ENCODE measurements at places on chromosomes 2 and 18.

DNA sequence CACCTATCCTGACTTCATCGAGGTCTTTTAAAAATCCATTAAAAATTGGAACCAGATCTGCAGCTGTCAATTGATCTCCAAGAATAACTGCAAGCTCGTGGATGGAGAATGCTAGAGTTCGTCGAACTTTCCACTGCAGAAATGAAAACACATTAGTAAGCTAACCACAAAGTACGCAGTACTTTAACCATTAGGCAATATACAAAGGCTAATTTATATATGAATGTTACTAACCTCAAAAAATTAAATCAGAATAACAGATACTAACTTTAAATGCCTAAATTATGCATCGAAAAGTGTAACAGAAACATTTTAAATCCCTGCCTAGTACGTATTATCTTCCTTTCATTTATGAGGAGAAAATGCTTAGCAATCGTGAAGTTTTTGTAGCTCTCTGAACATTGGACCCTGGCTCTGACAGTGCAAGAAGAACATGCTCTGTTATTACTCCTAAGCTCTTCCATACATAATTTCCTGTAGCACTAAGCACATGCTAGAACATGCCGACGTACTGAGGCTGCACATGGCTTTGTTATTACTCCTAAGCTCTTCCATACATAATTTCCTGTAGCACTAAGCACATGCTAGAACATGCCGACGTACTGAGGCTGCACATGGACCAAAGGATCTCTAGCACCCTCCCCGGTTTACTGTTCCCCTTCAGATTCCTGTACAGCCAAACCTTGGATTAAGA, 57.0 kb downstream of the PPP4R1 start:
- no peak for DNase-seq

GRCh38 chr2:145769011-145769716, 1249.2 kb upstream of the ZEB2 start:
- DNase-seq: no peak

GRCh38 chr2:10002681-10003080, 40.7 kb upstream of the KLF11 start:
- DNase-seq: no peak

DNA sequence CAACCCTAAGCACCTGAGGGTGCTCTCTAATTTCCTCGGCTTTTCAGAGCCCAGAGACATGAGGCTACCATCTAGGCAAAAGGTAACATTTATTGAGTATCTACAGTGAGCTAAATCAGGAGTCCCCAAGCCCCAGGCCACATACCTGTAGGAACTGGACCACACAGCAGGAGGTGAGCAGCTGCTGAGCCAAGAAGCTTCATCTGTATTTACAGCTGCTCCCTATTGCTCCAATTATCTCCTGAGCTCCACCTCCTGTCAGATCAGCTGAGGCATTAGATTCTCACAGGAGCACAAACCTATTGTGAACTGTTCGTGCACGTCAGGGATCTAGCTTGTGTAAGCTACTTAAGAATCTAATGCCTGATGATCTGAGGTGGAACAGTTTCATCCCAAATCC, 70.2 kb downstream of the RND3 start:
- DNase-seq: no peak

- no peak for DNase-seq
These were observed 35.9 kb downstream of the SPRED2 start for GRCh38 chr2:65396348-65397026.

GRCh38 chr2:239307921-239308613, 92.8 kb downstream of the HDAC4 start:
- DNase-seq: no peak

DNA sequence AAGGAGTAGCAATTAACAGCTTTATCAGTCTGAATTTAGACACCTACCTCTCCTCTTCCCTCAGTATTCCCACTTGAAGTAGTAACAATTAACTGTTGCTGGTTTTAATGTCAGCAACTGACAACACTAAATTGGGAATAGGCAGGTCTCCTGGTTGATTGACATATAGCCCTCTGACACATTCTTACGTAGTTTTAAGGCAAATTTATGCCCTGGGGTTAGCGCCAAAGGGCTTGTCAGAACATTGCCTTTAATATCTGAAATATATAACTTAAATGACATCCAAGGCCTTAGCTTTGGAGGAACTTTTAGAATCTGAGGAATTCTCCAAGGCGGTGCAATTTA, 7.4 kb downstream of the ASXL3 start:
- no peak for DNase-seq

GRCh38 chr2:200616193-200616592, 30.4 kb downstream of the AOX1 start:
- no peak for DNase-seq

- no peak for DNase-seq
These were observed 728.4 kb upstream of the PKDCC start for GRCh38 chr2:41319437-41319836.

GRCh38 chr2:60485550-60485949, 67.9 kb downstream of the BCL11A start:
- no peak for DNase-seq

DNA sequence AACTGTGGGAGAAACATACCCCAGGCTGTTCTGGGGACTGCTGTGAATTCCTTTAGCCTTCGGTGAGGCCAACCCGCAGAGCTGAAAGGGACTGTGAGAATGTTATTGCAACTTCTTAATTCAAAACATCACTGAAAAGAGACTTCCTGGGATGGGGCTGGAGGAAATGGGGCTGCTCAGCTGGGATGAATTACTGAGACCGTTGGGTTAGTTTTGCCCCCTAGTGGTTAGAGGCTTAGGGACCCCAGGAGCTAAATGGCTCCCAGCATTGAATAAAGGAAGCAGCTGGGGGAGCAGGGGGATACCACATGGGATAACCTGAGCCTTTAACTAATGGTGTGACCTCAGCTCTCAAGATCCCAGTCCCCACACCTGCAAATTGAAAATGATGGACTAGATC, 941.1 kb upstream of the FANCL start:
- DNase-seq: no peak

DNA sequence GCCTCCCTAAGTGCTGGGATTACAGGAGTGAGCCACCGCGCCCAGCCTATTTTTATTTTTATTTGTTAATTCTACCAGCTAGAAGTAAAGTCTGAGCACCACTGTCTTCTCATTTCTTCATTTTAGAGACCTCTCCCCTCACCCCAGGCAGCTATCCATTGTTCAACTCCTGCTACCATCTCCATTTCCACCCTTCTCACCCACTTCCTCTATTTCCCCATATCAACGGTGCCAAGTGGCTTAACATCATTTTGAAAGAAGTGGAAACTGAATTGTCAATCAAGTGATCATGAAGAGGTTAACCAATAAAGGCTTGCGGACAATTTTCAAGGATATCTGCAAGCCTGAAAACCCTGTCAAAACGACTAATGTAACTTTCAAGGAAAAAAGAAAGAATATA, 323.1 kb downstream of the NBAS start:
- no peak for DNase-seq

- no peak for DNase-seq
These were observed 3.2 kb upstream of the MAPRE2 start for GRCh38 chr18:35038029-35038428.

- DNase-seq: no peak
These were observed 689.8 kb downstream of the MBD2 start for GRCh38 chr18:53534695-53535094.

- no peak for DNase-seq
These were observed 78.1 kb upstream of the PROKR1 start for GRCh38 chr2:68565273-68565672.

DNA sequence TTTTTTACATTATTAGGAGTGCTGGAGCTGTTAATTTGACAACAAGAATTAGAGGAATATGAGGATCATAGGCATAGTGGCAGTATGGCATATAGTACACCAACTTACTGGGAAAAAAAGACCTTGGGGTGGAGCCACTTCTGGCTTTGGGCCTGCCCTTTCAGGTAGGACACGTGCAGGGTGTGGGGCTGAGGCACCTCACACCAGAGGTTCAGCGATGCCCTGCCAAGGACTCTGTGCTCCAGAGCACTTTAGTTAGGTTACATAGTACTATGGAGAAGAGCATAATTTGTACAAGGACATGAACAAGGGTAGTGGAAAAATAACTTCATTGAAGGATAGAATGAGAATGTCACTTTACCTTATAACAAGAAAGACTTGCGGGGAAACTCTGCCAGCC, 77.1 kb upstream of the CD302 start:
- DNase-seq: no peak

- no peak for DNase-seq
These were observed 327.7 kb downstream of the TMX3 start for GRCh38 chr18:68387246-68387645.

GRCh38 chr2:55917117-55917516, 6.5 kb downstream of the EFEMP1 start:
- no peak for DNase-seq

GRCh38 chr18:62797329-62797728, 82.0 kb downstream of the PHLPP1 start:
- DNase-seq: no peak

Measured in Caki2 (cell line).